ENCODE measurements at places on chromosomes 4 and X.

DNA sequence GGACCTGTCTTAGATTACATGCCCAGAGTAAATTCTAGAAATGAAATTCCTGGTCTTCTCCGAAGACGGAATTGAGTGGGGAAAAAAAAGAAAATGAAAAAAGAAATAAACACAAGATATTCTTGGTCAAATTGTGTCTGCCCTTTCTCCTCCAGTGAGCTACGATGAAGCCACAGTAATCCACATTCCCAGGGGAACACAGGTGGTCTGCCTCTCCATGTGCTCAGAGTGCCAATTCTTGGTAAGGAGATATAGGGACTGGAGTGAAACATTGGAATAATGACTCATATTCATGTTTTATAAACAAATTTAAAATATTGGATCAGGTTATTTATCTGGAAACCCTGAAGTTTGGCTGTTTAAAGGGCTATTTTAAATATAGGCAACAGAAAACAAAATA lies 54.2 kb upstream of the MGST2 start:
- no peak for DNase-seq

- no peak for DNase-seq
Observed at GRCh38 chrX:77527233-77528001, 80.2 kb downstream of the FGF16 start.

DNA sequence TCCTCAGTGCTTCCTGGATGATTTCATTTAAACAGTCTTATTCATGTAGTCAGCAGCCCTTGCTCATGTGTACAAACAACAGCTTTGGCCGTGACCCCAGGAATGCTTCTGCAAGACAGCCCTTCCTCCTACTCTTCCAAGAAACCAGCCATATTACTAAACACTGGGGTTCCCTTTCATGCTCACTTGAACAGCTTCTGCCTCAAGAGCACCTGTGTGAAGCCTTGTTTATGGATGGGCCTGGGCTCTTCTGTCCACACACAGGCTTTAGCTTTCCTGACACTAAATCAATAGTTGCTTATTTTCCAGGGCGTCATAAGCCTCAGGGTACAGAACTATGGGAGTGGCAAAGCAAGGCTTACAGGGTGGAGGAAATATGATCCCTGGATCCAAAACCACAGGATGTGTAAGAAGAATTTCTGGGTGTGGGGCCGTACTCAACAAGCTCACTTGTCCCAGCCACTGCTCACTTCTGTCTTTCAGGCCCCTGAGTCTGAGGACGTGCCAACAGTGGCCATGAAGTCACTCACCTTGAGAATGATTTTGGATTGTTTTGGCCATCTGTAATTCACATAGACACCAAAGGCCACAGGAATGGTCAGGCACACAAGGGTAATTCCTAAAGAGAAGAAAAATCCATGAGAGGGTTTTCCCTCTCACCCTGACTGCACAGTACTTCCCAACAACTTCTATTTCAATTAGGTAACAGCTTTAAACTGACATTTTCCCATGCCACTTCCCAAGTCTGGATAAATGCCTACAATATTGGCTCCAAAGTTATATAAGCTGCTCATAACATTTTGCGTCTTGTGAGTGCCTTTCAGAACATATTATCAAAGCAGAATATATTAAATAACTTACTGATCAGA lies 17.7 kb downstream of the SLC10A6 start:
- no peak for DNase-seq

GRCh38 chr4:56764223-56764622 lies 57.3 kb downstream of the SPINK2 start:
- DNase-seq: no peak

DNA sequence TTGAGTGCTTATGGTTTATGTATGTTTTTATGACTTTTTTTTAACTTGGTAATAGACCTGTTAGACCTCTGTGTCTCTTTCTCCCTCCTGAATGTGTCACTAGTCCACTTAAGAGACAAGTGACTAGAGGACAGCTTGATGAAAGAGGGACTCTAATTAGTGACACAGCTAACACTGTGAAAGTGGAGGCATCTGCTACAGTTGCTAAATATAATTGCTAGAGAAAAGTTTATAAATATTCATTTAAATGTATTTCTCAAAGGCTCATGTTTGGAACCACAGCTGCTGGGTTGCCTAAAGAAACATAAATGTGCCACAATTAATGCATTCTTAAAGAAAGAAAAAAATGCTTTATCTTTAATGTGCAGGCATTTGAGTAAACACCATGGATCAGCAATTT lies 176.4 kb downstream of the FRMPD4 start:
- DNase-seq: no peak

DNA sequence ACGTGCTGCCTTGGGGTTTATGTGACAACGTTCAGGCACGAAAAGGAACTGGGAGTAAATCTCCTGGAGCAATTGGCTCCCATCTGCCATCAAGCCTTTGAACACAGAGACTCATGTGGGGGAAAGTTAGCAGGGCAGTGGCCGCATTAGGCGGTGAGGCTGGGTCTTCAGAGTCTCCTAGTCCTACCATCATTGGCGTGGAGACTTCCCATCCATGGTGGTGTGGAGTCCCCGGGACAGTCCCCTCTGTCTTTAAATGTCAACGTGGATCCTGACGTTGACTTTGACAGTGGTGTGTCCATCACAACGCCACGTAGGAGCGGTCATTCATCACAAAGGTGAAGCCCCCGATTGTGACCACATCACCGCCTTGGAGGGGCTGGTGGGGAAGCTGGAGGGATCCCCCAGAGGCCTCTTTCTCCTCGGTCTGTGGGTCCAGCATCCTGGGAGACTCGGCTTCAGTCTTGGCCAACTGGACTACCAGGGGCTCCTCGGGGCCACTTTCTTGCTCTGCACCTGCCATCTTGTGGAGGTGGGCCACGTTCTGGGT lies 21.8 kb downstream of the CRLF2 start:
- no peak for DNase-seq

- no peak for DNase-seq
Observed at GRCh38 chrX:153662266-153662665, 11.3 kb downstream of the PNCK start.

- DNase-seq: no peak
Observed at GRCh38 chr4:122533841-122534240, 77.3 kb upstream of the IL2 start.

DNA sequence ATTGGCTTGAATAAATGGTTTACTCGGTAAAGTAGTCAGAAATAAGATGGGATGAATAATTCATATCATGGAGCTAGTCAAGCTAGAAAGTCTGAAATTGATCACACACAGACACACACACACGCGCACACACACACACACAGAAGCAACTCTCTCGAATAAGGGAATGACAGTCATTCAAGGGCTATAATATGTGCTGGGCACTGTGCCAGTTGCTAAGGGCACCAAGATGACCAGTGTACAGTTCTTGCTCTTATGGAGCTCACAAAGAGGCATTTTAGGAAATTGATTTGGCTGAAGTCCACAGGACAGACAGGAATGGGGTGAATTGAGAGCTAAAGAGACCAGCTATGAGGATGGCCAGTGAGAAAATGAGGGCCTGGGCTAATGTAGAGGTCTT lies 34.2 kb upstream of the SH3D19 start:
- DNase-seq: no peak

DNA sequence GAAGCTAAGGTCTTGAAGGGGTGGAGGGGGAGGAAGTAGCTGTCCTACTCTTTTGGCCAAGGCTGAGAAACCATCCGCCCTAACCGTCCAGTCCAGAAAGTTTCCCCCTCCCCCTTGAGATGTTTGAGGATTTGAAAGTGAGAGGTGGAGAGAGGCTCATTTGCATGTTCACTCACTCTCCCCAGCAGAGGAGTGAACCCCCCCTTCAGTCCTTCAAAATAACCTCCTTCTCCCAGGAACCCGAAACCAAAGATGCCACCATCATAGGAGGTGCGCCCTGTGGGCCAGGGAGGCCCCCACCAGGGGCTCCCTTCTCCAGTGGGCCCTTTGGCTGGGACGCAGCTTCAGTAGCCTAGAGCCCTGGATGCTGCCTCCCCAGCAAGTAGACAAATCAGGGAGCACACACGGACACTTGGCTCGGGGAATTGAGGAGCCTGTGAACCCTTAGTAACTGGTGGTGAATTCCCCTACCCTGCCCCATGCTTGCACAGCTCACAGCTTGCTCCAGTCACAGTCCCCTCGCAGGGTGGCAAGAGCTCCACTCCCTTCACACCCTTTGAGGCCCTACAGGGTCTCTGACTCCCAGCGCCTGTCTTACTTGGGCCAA lies 25.6 kb downstream of the ELF4 start:
- DNase-seq: no peak

DNA sequence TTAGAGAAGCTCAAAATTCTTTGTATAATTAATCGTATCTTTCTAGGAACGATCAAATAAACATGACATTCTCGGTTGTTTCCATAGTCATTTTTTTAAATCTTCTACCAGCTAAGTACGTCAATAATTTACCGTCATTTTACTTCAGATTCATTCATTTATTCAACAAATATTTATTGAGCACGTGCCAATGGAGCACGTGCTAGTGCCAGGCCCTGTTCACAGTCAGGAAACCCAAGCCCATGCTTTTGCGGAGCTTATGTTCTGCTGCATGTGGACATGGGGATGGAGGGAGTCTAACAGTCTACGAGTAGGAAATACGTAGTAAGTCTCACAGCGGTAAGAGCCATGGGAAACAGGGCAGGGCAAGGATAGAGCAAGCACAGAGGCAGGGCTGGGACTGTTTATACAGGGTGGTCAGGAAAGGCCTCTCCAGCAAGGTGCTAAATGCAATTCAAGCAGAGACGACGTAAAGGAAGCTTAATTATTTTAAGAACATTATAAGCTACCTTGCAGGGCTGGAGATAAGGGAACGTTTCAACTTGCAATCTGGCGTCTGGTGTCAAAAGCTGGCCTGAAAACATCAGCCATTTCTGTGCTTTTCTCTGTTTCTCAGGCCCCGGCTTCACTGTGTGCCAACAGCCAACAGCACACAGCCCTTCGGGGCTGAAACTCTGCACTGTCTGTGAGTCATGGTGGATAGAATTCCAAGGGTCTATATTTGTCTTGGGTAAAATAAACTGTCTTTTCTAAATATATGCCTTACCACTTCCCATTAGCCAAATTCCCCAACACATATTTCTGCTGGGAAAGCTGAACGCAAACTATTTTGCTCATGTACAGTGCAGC lies 517.1 kb upstream of the ZFP42 start:
- no peak for DNase-seq

- DNase-seq: peak; percentile 49
Observed at GRCh38 chr4:145720656-145721055, 40.7 kb downstream of the C4orf51 start.

DNA sequence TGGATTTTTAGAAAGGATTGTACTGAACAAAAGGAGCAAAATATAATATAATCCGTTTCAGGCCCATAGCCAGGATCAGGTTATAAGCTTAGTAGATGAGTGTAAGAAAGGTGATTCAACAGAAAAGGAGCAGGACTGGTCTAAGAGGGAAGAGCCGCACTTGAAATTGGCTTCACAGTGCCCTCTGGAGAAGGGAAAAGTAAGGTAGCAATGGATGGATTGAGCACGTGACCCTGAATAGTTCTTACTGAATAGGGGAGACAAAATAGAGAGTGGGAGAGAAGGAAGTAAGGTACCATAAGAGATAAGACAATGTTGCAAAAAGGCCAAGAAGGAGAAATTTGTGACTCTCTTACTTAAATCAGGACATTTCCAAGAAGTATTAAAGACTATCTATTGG lies 15.6 kb downstream of the CXorf66 start:
- DNase-seq: no peak

DNA sequence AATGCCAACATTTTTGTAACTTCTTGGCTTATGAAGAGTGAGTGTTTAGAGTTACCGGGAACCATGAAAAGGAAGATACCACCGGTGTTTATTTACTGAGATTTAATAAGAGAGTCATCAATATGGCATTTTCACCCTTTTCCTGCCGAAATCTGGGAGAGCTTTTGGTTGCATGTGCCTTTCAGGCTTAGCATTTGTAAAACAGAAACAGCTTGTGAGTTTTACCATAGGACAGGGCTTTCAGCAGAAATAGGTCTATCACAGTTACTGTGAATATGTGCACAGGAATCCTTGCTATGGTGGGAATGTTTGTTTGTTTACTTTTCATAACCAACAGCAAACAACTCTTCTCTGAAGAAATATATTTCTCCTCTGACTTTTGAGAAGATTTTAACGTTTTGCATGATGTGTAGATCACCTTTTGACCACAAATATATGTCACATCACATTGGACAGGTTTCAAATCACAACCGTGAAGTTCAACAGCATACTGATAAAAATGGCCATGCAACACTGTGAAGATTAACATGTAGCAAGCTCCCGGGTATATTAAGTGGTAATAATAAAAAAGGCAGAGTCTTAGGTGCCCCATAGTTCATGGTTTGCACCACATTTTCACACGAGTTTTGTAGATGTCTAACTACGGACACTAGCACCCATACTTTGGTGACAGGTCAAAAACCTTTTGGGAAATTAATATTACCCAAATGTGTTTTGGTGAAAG lies 21.3 kb downstream of the ARHGAP24 start:
- DNase-seq: no peak

DNA sequence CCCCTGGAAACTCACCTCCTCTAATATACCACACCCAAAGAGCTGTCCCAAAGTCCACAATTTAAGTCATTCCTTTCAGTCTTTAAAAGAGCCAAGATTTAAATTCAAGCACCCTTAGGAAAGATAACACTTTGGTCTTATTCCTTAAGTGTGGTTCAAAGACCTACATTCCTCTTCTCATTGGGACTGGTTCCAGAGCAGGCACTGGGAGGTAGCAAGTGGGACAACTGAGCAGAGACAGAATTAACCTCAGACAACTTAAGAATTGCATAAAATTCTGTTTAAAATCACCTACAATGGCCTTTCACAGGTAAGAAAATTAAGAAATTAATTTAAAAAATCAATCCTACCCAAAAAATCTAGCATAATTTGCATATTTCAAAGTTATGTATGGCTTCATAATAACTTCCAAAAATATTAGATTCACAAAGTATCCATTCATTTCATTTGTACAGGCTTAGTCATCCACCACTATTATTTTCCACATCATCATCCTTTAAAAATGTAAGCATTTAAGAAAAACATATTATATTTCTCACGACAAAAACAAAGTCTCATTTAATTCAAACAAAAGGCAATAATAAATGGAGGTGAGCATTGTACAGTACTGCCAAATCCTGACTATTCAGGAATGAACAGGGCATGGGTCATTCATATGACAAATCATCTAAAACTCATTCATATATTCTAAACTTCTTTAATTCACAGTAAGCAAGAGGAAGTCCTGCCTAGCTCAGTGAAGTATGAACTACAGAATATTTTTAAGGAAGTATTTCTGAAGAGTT lies 13.6 kb downstream of the PRSS12 start:
- no peak for DNase-seq

- no peak for DNase-seq
Observed at GRCh38 chr4:43471950-43472349, 579.4 kb downstream of the GRXCR1 start.

DNA sequence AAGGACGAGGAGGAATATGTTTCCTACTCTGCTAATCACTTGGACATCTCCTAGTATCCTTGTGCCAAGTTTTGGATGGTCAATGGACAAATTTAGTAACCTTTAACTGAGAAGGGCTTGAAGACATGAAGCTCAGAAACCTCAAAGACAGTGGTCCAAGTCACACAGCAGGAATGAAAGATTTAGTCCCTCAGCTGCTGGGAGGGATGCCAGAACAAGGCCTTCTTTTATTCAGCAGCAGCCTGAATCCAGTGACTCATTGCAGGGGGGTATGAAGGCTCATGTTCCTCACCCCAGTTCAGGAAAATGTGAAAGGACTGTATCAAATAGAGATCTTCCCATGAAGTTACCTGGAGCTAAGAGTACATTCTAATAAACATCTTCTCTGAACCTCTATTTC lies 214.9 kb upstream of the UGT8 start:
- DNase-seq: no peak
